ENCODE measurements at places on chromosomes 1 and 21.

- no peak for DNase-seq
Observed at GRCh38 chr1:219367496-219367895, 193.8 kb downstream of the LYPLAL1 start.

GRCh38 chr1:183810121-183810520 is 5.2 kb downstream of the RGL1 start:
- DNase-seq, result no peak

DNA sequence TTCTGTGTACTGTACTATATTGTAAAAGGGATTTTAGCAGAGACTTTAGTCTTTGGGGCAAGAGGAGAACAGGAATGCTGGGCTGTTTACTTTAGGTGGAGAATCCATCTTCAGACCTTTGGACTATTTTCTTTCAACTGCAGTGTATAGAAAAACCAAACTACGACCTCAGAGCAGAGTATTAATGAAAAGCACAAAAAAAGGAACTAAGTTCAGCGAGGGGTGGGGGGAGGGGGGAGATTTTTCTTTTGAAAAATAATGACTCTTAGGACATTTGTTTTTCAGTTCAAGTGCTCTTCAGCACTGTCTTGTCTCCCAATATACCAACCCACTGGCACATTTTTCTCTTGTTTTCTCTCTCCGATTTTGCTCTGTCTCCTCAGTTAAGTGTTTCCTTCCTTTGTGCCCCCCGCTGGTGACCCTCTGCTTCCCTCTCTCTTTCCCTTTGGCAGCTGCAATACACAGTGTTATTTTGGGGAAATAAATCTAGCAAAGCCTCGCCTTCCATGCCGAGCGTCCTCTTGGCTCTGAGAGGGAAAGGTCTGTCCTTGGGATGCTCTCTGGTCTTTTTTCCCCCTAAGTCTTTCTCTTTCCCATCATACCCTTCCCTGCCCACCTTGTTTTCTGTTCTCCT is 44.8 kb downstream of the ACP6 start:
- no peak for DNase-seq

GRCh38 chr1:65681096-65681495 is 111.6 kb upstream of the PDE4B start:
- DNase-seq, result no peak

DNA sequence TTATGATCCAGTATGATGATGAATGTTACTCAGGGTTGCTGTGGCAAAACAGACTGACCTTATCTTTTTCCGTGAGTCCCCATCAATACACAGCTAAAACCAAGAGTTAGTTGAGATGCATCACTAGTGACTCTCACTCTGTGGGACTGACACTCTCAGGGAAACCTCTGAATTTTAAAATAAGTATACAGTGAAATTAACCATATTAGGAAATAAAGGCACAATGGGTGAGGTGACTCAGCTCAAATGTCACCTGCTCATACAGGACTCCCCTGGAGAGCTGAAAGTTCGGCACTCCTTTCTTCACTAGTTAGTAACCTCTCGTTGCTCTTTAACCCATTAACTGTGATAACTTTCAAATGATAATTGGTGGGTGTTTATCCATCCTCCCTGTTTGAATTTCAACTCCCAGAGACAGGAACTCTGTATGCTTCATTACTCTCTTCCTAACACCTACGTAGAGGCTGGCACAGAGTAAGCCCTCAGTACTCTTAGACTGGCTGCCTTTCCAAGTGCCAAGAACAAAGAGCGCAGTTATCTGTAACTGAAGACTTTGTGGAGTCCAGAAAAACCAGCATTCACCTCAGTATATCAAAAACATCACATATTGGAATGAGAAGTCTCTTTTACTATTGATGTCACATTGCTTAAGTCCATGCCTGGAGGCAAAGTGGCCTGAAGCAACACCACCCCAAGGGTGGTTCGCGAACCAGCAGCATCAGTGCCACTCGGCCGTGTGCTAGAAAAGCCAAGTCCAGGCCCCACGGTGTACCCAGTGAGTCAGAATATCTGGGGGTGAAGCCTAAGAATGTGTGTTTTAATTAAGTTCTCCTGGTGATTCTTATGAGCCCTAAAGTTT is 91.1 kb downstream of the NIBAN1 start:
- no peak for DNase-seq

GRCh38 chr1:80632284-80632683 is 1168.5 kb upstream of the ADGRL2 start:
- no peak for DNase-seq

GRCh38 chr1:36533897-36534296 is 51.2 kb upstream of the CSF3R start:
- no peak for DNase-seq

DNA sequence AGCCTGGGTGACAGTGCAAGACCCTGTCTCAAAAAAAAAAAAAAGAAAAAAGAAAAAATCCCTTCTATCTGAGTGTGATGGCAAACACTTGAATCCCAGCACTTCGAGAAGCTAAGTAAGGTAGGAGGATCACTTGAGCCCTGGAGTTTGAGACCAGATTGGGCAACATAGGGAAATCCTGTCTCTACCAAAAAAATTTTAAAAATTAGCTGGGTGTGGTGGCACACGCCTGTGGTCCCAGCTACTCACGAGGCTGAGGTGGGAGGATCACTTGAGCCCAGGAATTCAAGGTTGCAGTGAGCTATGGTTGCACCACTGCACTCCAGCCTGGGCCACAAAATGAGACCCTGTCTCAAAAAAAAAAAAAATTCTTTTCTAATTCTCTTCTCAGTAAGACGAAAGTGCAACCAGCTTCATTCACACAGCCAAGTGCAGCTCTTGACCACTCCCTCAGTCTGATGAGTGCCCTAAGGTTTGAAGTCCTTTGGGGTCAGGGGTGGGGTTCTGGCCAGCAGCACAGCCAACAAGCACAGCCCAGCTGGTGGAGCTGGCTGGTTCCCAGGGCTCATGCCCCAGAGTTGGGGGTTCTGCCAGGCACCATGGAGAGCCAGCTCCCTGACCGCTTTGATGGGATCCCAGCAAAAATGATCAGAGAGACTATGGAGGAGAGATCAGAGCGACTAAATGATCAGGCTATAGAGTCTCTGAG is 8.0 kb downstream of the SLC2A5 start:
- no peak for DNase-seq

DNA sequence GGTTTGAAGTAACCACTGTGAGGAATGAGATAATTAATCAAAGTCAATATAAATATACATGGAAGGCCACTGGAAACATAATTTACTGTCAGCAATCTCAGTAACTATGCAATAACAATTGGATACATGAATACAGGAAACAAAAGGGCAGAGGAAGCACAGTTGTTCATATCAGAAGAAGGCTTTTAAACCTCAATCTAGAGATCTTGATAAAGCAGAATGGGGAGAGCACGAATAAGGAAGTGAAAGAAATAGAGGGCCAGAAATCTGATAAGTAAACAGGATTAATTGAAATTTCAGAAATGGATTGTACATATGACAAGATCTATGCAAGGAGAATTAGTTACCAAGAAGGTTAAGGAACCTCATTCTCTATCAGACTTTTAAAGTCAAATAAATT is 93.0 kb downstream of the EVI5 start:
- DNase-seq, result no peak

DNA sequence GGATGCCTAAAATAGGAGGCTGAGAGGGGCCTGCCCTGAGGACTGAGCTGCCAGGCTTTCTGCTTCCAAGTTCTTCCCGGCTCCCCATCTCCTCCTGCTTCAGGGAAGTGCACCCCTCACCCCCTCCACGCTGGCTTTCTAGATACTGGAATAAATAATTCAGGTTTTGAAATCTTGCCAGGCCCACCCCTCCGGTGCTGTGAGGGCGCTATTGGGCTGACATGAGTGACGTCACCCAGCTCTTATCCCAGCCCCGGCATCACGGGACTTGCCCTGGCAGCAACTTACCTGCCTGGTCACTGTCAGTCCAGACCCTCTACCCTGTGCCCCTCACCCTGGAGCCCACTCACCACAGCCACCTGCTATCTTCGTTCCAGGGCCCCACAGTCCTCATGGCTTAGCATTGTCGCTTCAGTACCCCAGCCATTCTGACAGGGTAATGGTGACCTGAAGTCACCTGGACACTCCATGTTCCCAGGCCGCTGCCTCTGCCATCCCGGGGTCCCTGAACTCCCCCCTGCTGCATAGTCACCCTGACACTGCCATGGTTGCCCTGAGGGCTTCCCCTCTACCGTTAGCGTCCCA is 819 bp upstream of the GPR3 start:
- peak; percentile 47 for DNase-seq

- DNase-seq, result no peak
Observed at GRCh38 chr1:68904477-68904876, 407.6 kb upstream of the DEPDC1 start.

DNA sequence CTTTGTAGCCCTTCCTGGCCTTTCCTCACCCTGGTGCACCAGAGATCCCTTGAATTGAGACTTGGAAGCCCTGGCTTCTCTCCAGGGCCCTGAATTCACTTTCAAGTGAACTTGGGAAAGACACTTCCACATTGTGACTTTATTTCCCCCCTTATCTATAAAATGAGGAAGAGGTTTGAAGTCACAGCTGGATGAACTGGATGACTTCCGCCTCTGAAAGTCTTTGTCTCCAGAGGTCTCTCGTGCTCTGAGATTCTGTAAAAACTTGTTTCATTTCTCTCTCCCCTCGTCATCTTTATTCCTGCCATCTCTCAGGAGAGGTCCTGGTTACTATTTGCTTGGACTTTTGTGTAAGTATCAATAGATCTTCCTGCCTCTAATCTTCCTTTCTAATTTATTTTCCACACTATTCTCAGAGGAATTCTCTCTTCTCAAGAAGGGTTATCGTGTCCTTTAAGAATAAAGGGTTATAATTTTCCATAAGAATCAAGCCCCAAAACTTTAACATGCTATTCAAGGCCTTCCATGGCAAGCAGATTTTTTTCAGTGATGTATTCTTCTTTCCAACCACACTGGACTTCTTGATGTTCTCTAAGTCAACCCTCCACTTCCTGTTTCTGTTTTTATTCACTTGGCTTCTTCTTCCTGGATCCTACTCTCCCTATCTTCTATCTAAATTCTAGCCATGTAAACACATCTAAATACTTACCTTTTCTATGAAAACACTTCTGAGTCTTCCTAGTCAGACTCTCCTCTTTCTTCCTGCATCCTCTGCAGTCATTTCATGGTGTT is 6.5 kb upstream of the RPTN start:
- DNase-seq, result no peak

DNA sequence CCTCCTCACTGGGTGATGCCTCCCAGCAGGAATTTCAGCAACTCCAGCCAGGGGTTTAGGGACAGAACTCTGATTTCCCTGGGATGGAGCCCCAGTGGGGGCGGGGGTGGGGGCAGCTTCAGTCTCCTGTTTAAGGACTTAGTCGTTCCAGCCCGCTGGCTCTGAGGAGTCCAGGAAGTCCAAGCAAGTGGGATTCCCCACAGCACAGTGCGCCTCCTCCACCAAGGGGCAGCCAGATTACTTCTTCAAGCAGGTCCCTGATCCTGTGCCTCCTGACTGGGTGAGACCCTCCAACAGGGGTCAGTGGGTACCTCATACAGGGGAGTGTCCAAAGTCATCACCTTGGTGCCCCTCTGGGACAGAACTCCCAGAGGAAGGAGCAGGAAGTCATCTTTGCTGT is 1438.4 kb upstream of the B3GALT2 start:
- no peak for DNase-seq

GRCh38 chr1:16443975-16444770 is 3.6 kb downstream of the NECAP2 start:
- peak; percentile 58 for DNase-seq

DNA sequence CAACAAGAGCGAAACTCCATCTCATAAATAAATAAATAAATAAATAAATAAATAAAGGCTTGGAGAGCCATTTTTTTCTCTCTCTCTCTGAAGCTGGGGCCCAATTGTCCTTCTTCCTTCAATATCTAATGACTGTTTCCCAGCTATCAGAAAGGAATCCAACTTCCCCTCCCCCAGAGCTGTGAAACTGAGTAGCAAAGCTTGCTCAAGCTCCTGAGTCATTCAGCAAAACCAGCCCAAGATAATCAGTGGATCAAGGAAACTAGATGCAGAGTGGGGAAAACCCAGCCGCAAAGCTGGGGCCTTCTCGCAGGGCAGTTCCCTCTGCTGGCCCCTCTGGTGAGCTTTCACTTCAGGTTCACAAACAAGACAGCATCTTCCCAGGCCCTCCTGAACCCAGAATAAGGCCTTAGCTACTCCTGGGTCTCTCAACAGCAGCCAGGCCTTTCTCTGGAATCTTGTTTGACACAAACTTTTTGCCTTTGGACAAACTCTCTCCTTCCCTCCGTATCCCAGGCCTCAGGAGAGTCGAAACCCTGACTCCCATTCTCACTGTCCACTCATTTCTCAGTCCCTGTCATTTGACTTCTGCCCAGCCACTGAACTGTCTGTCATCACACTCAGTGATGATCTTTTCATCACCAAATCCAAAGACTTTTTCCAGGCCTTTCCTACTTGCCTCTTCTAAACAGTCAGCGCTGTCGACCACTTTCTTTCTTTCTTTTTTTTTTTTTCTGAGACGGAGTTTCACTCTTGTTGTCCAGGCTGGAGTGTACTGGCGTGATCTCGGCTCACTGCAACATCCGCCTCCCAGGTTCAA is 18.0 kb upstream of the PTP4A2 start:
- DNase-seq, result peak; percentile 73

- no peak for DNase-seq
Observed at GRCh38 chr1:59871746-59872145, 54.8 kb downstream of the CYP2J2 start.

GRCh38 chr1:108154314-108154713 is 45.8 kb downstream of the SLC25A24 start:
- no peak for DNase-seq

DNA sequence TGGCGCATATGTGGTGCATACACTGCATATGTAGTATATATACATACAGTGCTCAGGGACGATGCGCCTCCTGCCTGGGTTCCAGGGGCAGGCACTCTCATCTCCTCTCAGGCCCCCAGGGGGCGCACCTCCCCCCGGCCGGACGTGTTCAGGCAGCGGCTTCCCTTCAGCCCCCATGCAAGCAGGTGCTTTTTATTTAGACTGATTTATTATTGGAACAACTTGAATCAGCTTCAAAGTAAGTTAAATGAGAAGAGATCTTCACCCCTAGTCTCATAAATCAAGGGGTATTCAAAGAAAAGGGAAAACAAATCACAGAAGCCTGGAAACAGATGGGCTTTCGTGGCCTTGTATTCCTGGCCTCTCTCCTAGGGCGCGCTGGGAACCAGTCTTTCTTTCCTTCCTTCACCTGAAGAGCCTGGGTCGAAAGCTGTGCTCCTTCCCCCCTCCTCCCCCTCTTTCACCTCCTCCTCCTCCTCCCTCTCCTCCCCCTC is 64.6 kb downstream of the UBIAD1 start:
- peak; percentile 60 for DNase-seq

DNA sequence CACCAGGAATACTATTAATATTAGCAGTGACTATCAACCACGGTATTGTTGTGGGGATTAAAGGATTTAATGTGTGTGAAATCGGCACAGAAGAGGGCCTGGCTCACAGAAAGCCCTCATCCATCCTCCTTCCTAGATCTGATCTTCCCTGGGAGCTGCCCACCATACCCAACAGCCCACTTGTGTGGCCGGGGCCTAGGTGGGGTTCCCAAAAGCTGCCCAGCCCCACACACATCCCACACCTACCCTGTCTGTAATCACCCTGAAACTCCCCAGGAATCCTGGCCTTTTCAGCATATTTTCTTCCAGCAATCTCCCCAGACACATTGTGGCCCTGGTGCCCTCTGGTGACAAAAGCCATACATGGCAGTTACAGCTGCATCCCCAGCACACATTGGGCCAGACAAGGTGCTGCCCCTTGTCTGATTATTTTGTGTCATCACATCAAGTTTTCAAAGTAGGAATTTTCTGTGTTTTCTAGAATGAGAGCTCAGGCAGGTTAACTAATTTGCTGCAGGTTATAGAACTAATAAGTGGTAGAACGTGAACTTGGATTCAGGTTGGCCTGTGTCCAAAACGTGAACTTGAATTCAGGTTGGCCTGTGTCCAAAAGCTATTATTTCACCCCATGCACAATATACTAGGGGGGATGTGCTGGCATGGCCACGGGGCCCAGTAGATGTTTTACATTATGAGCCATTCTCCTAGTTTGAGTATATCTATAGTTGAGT is 5.3 kb upstream of the SLC6A9 start:
- DNase-seq, result no peak

Data from ovary (tissue), 10 donors.